ENCODE measurements at places on chromosomes 5 and 9. TPM values are rescaled to one million over a fixed set of nuclear protein-coding genes. Genes with fewer than 3 reads are reported as not detected.

Gene FBN2
- not detected for total RNA-seq

Gene PCDHGB2
- total RNA-seq: 0.18 TPM

Gene CNTLN
- total RNA-seq: 1.2 TPM

Gene PCDHGA3
- not detected for total RNA-seq

Gene SMIM33
- 0.46 TPM for total RNA-seq

Gene PPP2R2B
- total RNA-seq: 0.85 TPM

Gene PTPRD
- total RNA-seq: not detected

Gene PDE4D
- 68.5 TPM for total RNA-seq

GRCh38 chr9:114156657-114157421, 1.5 kb downstream of the COL27A1 start:
- H3K27ac ChIP-seq: peak overlapping the region; percentile 80
- H3K36me3 ChIP-seq: no peaks in the 10 kb centered on the region
- peak overlapping the region; percentile 83 for H3K4me3 ChIP-seq
- peak; percentile 65 for DNase-seq
- H3K27me3 ChIP-seq: peaks cover 32% of the 10 kb centered on the region
- peaks cover 23% of the 10 kb centered on the region for H3K4me1 ChIP-seq

- H3K27me3 ChIP-seq: peaks cover 47% of the 10 kb centered on the region
- no peak for DNase-seq
- H3K27ac ChIP-seq: no peak overlapping the region
- no peak overlapping the region for H3K4me3 ChIP-seq
- no peaks in the 10 kb centered on the region for H3K36me3 ChIP-seq
Measured at GRCh38 chr9:121599872-121600585, 51.4 kb upstream of the DAB2IP start.

GRCh38 chr9:72338631-72339030, 26.4 kb downstream of the ZFAND5 start:
- DNase-seq: no peak
- H3K27me3 ChIP-seq: no peaks in the 10 kb centered on the region
- no peak overlapping the region for H3K4me3 ChIP-seq
- H3K4me1 ChIP-seq: no peaks in the 10 kb centered on the region

GRCh38 chr5:64418013-64418412, 87.8 kb upstream of the RGS7BP start:
- H3K27me3 ChIP-seq: no peaks in the 10 kb centered on the region
- H3K27ac ChIP-seq: no peak overlapping the region
- H3K36me3 ChIP-seq: no peaks in the 10 kb centered on the region
- no peaks in the 10 kb centered on the region for H3K4me1 ChIP-seq

- no peak overlapping the region for H3K4me3 ChIP-seq
- DNase-seq: no peak
- no peaks in the 10 kb centered on the region for H3K27me3 ChIP-seq
- peaks cover 2% of the 10 kb centered on the region for H3K4me1 ChIP-seq
Measured at GRCh38 chr9:35367451-35367850, 122.5 kb upstream of the RUSC2 start.

- H3K27ac ChIP-seq: no peak overlapping the region
- H3K36me3 ChIP-seq: no peaks in the 10 kb centered on the region
- no peak for DNase-seq
- no peak overlapping the region for H3K4me3 ChIP-seq
Measured at GRCh38 chr5:14958188-14958587, 86.6 kb upstream of the ANKH start.

GRCh38 chr9:93536874-93537273, 39.5 kb upstream of the PHF2 start:
- no peaks in the 10 kb centered on the region for H3K27me3 ChIP-seq
- peaks cover 52% of the 10 kb centered on the region for H3K36me3 ChIP-seq
- H3K27ac ChIP-seq: no peak overlapping the region

- H3K36me3 ChIP-seq: peaks cover 11% of the 10 kb centered on the region
Measured at GRCh38 chr5:56105511-56106291, 110.9 kb upstream of the IL6ST start.

DNA sequence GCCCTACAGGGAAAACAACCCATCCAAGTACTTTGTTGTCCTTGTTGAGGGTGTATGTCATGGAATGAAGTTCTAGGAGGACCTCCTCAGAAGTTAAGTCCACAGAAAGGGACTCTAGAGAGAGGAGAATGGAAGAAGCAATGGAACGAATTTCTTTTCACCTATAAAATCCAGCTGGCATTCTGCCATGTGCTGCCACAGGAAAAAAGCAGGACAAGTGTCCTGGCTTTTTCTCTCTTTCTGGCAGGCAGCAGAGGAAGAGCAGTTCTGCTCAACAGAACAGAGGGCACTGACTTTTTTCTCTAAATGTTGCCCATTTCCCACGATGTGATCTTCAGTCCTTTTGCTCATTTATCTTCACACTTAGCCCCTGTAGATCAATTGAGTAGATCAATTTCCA, 240.8 kb downstream of the MCTP1 start:
- H3K4me1 ChIP-seq: no peaks in the 10 kb centered on the region
- H3K36me3 ChIP-seq: no peaks in the 10 kb centered on the region
- H3K27ac ChIP-seq: no peak overlapping the region
- H3K4me3 ChIP-seq: no peak overlapping the region

DNA sequence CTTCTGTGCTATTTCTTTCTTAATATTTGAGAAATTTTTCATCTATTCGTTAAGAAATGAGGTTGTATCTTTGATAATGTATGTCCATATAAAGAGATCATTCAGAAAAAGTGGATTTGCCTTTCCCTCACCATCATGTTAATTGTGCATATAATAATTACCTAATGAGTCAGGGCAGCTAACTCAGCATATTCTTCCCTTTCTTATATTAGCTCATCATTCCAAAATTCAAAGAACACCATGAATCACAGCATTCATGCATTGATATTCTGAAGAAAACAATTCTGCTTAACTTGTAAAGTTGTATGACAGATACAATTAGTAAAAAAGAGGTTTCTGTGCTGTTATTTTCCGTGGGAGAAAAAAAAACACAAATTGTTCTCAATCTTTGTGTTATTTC, 630.6 kb downstream of the TLE1 start:
- H3K4me3 ChIP-seq: no peak overlapping the region
- no peaks in the 10 kb centered on the region for H3K4me1 ChIP-seq
- DNase-seq: no peak
- H3K36me3 ChIP-seq: no peaks in the 10 kb centered on the region

DNA sequence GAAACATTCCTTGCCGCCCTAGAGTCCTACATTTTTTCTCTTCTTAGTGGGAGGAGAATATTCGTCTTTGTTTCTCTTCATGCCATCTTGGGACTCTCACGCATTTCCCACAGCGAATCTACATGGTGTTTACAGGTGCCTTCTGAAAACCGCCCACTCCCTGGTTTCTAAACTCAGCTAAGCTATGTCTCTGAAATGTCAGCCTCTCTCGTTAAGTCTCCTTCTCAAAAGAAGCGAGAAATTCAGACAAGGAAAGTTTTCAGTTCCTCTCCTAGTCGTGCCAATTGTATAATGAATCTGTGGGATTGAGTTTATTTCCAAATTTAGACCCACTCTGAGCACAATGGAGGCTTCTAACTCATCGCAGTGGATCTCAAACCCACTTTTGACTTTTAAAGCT, 186.8 kb upstream of the NFIB start:
- DNase-seq: no peak
- H3K27ac ChIP-seq: no peak overlapping the region
- H3K4me1 ChIP-seq: no peaks in the 10 kb centered on the region
- no peak overlapping the region for H3K4me3 ChIP-seq
- H3K36me3 ChIP-seq: no peaks in the 10 kb centered on the region

DNA sequence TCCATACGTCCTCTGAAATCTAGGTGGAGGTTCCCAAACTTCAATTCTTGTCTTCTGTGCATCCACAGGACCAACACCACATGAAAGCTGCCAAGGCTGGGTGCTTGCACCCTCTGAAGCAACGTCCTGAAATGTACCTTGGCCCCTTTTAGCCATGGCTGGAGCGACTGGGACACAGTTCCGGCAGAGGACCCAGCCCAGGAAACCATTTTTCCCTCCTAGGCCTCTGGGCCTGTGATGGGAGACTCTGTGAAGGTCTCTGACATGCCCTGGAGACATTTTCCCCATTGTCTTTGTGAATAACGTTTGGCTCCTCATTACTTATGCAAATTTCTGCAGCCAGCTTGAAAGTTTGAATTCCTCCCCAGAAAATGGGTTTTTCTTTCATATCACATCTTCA, 261.8 kb upstream of the RFX3 start:
- H3K4me3 ChIP-seq: no peak overlapping the region
- DNase-seq: no peak
- peaks cover 3% of the 10 kb centered on the region for H3K36me3 ChIP-seq
- H3K27me3 ChIP-seq: peaks cover 17% of the 10 kb centered on the region

- H3K27me3 ChIP-seq: no peaks in the 10 kb centered on the region
- H3K27ac ChIP-seq: no peak overlapping the region
- no peaks in the 10 kb centered on the region for H3K36me3 ChIP-seq
- H3K4me3 ChIP-seq: no peak overlapping the region
Measured at GRCh38 chr5:113273948-113274347, 160.8 kb downstream of the TSSK1B start.

DNA sequence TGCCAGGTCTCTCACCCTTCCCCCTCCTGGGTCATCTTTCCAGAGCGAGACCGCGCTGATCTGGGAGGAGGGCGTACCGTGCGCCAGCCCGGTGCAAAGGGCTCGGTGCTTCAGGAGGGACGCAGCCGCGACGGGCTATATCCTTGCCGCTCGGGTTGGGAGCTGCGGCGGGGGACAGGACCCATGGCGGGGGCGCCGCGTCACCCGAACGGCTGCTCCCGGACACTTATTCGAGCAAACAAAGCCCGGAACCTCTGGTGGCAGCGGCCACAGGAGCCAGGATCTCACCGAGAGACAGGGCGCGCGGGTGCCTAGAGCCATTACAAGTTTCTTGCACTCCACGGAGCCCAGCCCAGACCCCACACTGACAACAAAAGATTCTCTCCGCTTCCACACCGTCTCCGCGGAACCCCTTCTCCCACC, 1.3 kb downstream of the SEMA6A start:
- no peak overlapping the region for H3K27ac ChIP-seq
- no peaks in the 10 kb centered on the region for H3K36me3 ChIP-seq
- peak; percentile 17 for DNase-seq

GRCh38 chr9:135165756-135166519, 78.5 kb downstream of the OLFM1 start:
- no peak overlapping the region for H3K27ac ChIP-seq
- no peaks in the 10 kb centered on the region for H3K4me1 ChIP-seq
- no peak for DNase-seq
- H3K36me3 ChIP-seq: no peaks in the 10 kb centered on the region

GRCh38 chr5:17218353-17219005, 1.0 kb downstream of the BASP1 start:
- DNase-seq: peak; percentile 10
- peaks cover 14% of the 10 kb centered on the region for H3K4me1 ChIP-seq
- H3K36me3 ChIP-seq: no peaks in the 10 kb centered on the region
- peaks cover 41% of the 10 kb centered on the region for H3K27me3 ChIP-seq
- H3K4me3 ChIP-seq: peak overlapping the region; percentile 28

- no peaks in the 10 kb centered on the region for H3K27me3 ChIP-seq
- H3K27ac ChIP-seq: peak overlapping the region; percentile 83
- H3K4me1 ChIP-seq: peaks cover 46% of the 10 kb centered on the region
- DNase-seq: peak; percentile 8
- peak overlapping the region; percentile 20 for H3K4me3 ChIP-seq
Measured at GRCh38 chr5:110752953-110753352, 14.1 kb downstream of the SLC25A46 start.

- no peaks in the 10 kb centered on the region for H3K27me3 ChIP-seq
- no peak overlapping the region for H3K4me3 ChIP-seq
- H3K4me1 ChIP-seq: no peaks in the 10 kb centered on the region
- H3K27ac ChIP-seq: no peak overlapping the region
Measured at GRCh38 chr9:92608241-92608908, 61.6 kb downstream of the IPPK start.

- peaks cover 15% of the 10 kb centered on the region for H3K4me1 ChIP-seq
- H3K36me3 ChIP-seq: no peaks in the 10 kb centered on the region
- H3K27ac ChIP-seq: no peak overlapping the region
- H3K27me3 ChIP-seq: peaks cover 23% of the 10 kb centered on the region
Measured at GRCh38 chr5:138490648-138491283, 25.5 kb downstream of the EGR1 start.

- no peak for DNase-seq
- H3K4me3 ChIP-seq: no peak overlapping the region
- H3K36me3 ChIP-seq: peaks cover 6% of the 10 kb centered on the region
- no peak overlapping the region for H3K27ac ChIP-seq
- H3K27me3 ChIP-seq: no peaks in the 10 kb centered on the region
- peaks cover 38% of the 10 kb centered on the region for H3K4me1 ChIP-seq
Measured at GRCh38 chr5:56606192-56606591, 209.2 kb upstream of the MAP3K1 start.

DNA sequence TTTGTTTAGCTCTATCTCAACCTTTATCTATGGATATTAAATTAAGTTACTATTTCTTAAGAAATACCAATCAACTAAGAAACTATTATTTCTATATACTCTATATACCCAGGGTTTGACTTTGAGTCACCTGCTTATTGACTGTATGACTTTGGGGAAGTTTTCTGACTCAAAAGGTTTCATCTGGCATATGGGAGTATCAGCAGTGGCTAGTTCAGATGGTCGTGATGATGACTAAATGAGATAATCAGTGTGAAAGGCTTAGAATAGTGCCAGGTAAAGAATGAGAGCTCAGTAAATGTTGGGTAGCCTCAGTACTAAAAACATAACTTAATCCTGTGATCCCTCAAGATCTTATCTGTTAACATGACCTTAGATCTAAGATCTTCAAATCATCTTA, 179.7 kb upstream of the ISL1 start:
- no peak overlapping the region for H3K27ac ChIP-seq
- DNase-seq: no peak
- no peak overlapping the region for H3K4me3 ChIP-seq
- H3K4me1 ChIP-seq: no peaks in the 10 kb centered on the region
- no peaks in the 10 kb centered on the region for H3K36me3 ChIP-seq
- H3K27me3 ChIP-seq: no peaks in the 10 kb centered on the region

DNA sequence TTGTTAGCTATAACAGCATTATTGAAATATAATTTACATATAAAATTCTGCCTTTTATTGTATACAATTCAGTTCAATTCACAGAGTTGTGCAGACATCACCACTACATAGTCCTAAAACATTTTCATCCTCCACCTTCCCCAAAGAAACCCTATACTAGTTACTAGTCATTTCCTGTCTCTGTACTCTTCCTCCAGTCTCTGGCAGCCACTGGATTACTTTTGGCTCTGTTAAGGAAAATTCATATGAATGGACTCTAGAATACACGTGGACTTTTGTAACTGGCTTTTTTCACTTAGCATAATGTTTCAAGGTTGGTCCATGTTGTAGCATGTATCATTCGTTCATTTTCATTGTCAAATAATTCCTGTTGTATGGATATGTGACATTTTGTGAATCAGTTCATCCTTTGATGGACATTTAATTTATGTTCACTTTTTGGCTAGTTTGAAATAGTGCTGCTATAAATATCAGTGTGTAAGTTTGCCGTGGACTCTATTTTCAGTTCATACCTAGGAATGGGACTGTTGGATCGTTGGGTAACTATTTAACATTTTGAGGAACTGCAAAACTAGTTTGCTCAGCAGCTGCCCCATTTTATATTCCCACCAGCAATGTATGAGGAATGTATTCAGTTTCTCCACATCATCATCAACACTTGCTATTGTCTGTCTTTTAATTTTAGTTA, 9.7 kb downstream of the ICE1 start:
- H3K27me3 ChIP-seq: no peaks in the 10 kb centered on the region
- no peak overlapping the region for H3K4me3 ChIP-seq
- H3K4me1 ChIP-seq: peaks cover 53% of the 10 kb centered on the region
- no peak for DNase-seq
